ENCODE measurements at places on chromosomes 12 and 14.

GRCh38 chr12:42640391-42640790, 50.8 kb upstream of the PRICKLE1 start:
- DNase-seq = no peak

DNA sequence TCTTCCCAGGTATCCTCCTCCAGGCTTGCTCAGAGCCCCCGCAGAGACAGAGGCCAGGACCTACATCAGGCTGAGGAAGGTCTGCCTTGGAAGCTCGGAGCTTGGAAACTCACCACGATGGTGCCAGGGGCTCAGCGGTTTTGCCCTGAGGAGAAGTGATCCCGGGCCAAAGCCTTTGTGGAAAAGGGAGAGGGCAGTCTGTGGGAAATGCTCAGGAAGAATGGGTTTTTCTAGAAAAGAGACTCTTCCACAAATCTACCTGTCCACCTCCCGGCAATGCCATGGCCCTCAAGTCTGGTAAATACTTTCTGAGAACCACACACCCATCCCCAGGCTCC, 8.0 kb downstream of the KRT2 start:
- DNase-seq = no peak

- no peak for DNase-seq
Measured at GRCh38 chr12:58712976-58713375, 207.3 kb downstream of the LRIG3 start.

DNA sequence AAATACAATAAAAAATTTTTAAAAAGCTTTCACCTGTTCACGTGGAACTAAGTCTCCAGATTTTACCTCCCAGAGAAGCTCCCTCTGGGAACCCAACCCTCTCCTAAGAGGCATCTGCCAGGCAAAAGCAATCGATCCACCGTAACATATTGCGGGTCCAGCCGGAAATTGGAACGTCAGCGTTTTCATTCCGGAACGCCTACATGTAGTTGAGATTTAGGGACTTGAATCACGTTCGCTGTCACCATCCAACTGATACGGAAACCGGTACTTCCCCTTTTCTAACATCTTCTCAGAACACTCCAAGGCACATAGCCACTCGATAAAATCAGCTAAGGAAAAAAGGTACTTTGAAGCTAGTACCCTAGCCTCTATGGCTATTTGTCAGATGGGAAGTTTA, 70.3 kb downstream of the COX16 start:
- no peak for DNase-seq

DNA sequence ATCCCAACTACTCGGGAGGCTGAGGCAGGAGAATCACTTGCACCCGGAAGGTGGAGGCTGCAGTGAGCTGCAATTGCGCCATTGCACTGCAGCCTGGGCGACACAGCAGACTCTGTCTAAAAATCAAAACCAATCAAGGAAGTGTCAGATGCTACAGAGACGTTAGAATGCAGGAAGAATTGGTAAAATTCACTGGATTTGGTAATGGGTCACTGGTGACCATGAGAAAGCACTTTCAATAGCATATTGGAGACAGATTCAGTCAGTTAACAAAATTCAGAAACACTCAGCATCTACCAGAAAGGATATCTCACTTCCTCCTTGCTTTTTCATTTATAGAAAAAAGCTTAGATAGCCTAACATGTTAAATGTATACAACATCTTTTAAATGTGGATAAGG, 17.5 kb downstream of the BIN2 start:
- DNase-seq = no peak

Data from bone marrow (tissue), 2 donors.